ENCODE measurements at places on chromosomes 13 and 19.
A peak's percentile ranks its signal among the peaks of the same experiment; 100 is the strongest.

GRCh38 chr19:30620354-30620753 lies 248.2 kb downstream of the ZNF536 start:
- no peak for DNase-seq

GRCh38 chr19:1469255-1470054 lies 9.6 kb downstream of the C19orf25 start:
- no peak for DNase-seq

DNA sequence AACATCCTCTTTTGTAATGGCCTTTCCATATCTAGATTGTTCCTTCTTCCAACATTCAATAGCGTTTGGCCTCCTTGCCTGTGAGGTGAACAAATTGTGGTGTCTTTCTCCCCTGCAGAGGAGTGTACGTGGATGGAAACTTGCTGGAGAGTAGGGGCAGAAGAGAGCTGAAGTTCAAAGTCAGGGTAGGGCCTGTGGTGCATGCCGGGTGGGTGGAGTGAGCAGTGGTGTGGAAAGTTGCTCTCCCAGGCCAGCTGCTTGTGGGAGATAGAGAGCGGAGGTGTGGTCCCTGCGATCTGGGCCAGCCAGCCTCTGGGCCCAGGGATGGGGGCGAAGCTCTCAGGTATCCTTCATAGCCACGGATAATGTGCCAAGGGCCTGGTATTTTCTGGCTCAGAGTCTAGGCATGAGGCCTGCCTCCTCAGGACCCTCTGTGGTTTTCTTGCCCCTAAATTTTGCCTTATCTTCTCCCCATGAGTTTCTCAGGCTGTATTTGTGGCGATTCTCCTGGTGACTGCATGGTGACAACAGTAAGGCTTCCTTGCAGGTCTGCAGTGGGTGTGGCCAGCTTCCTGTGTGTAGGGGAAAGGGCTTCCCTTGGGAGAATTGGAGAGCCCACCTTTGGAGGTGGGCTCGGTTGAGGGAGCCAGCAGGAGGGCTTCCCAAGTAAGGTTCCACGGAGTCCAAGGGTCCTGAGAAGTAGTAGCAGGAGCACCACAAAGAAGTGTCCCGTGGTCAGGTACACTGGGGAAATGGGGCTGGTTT lies 6.7 kb downstream of the RGCC start:
- DNase-seq = no peak

DNA sequence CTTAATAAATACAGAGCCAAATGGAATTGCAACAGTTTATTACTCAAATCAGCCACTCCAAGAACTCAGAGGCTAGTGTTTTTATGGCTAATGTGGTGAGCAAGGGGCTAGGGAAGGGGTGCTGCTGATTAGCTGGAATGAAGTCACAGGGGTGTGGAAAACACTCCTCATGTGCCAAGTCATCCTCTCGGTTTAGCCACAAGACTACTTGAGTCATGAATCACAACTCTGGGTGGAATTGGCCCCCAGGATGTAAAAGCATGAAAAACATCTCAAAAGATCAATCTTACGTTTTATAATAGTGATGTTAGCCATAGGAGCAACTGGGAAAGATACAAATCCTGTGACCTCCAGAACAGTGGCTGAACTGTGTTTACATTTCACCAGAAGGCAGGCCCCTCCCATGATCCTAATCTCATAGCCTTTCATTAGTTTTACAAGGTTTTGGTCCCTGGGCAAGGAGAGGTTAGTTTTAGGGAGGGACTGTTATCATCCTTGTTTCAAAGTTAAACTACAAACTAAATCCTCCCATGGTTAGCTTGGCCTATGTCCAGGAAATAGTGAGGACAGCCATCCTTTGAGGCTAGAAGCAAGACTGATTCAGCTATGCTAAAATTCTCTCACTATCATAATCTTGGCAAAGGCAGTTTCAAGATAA lies 2020.1 kb upstream of the PCDH20 start:
- DNase-seq = no peak

DNA sequence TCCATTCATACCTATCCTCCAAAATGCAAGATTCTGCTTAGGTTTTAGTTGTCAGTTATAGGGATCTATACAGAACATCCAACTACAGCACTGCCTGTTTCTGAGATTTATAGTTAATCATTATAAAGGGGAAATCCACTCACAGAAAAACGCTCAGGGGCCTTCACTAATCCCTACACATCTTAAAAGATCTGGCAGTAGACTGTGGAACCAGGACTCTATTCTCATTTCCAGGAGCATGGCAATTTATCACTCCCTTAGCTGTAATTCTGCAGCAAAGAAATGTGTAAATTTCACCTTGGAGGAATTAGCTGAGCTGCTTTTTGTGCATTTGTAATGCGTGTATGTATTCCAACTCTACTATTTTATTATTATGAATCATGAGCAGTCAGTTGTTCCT lies 1128.1 kb upstream of the PRR20A start:
- DNase-seq = no peak

GRCh38 chr19:33436360-33437345 lies 63.1 kb downstream of the CEBPG start:
- peak; percentile 60 for DNase-seq

DNA sequence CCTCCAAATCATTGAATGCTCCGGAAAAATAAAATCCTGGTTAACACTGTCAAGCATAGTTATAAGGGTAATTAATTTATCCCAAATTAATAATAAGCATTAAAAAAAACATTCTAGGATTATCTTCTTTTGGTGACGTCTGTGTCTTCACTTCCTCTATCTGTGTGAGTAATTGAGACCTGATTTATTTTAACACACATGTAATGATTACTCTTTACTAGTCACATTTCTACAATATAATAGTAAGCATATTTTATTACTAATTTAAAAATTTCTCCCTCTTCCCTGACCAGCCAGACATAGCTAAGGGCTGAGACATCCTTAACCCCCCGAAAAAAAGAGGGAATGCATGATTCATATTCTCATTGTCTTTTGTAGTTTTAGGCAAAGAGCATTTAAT lies 2.3 kb downstream of the FNDC3A start:
- DNase-seq = no peak

GRCh38 chr13:97319113-97319720 lies 97.1 kb downstream of the MBNL2 start:
- DNase-seq = no peak

GRCh38 chr13:110713981-110714796 lies 689 bp downstream of the ING1 start:
- DNase-seq = peak; percentile 84

DNA sequence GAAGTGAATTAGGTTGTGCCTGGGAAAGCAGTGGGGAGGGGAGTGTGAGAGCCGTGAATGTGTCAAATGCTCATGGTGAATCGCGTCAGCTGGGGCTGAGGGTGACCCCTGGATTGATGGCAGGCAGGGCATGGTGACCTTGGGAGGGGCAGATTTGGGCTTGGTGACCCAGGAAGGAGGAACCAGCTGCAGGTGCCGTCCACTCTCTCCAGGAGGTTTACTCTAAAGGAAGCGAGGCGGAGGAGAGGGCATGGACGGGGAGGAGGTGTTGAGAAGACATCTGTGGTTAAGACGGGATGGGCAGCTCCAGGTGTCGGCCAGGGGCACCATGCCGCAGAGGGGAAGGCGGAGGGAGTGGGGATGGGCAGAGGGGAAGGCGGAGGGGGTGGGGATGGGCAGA lies 28.7 kb downstream of the TMEM255B start:
- no peak for DNase-seq

DNA sequence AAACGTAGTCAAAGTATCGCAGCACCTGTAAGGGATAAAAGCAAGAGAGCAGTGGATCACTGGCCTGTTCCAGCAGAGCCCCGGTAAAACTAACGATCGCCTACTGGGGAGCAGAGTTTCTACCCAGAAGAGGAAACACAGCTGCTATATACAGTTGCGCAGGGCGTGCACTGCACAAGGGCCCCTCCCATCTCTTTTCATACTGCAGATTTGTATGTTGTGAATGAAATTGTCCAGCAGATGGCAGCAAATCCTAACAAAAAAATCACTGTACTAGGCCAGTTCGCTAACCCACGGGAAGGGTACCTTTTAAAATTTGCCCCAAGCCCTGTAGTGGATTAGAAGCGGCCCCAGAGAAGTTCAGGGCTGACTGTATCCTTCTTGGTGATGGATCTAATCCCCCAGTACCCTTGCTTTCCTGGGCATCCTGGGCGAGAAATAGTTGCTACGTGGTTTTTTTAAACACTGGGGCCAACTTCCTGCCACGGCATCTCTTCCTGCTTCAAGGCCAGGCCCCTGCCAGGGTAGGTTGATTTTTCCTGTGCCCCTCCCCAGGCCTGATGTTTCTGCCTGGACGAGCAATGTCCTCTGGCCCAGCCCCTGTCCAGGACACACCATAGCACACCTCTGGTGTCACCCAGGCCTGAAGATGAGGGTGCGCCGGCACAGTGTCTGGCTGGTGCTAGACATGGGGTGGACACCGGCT lies 127.0 kb downstream of the IER2 start:
- no peak for DNase-seq

GRCh38 chr13:43221611-43222010 lies 198.2 kb downstream of the DNAJC15 start:
- no peak for DNase-seq

- no peak for DNase-seq
Observed at GRCh38 chr19:29111576-29111975, 101.4 kb downstream of the UQCRFS1 start.

DNA sequence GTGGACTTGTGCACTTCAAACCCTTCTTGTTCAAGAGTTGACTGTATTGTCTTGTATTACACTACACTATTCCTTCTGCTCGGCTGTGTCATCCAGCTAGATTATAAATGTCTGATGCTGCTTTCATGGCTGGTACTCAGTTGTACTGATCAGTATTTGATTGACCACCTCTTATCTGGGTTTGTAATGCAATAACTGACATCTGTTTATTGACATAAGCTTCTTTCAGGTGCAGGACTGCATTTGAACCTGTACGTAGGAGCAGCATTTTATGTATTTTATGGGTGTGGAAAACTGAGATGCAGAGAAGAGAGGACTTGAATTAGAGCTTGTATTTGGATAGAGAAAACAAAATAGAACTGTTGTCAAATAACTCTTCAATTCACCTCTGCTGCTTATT lies 309.2 kb downstream of the FGF9 start:
- no peak for DNase-seq

GRCh38 chr19:19500975-19501644 lies 14.2 kb downstream of the TSSK6 start:
- no peak for DNase-seq

GRCh38 chr13:49669735-49670309 lies 21.5 kb downstream of the EBPL start:
- peak; percentile 73 for DNase-seq

DNA sequence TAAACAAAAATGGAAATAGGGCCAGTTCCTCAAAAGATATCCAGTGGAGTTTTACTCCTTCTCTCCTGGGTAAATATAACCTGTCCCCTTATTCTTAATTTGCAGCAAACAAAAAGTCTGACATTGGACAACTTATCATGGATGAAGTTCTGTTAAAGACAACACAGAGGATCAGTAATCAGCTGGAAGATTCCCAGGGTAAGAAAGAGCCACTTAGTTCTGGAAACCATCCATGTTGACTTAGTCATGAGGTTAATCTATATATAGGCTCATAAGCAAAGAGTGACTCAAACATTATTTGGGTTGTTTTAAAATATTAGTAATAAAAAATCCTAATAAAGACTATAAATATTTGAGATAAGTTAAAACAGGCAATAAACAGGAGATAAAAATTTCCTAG lies 40.5 kb upstream of the EBPL start:
- no peak for DNase-seq

DNA sequence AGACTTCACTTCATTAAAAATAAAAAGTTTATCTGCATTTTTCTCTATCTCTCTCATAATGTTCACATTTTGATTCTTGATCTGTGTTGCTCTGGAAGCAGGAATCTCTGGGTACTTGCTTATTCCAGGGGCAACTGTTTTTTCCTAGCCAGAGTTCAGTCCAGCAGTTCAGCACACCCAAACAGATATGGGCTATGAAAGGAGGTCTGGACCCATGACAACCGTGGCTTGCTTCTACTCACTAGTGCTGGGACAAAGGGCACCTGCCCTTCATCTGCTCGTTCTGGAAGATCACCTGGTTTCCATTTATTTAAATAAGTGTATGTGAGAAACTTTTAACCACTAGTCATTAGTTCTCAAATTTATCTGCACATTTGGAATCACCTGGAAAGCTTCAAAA lies 36.0 kb downstream of the POLR1D start:
- DNase-seq = no peak

GRCh38 chr19:18002347-18002850 lies 5.6 kb upstream of the ARRDC2 start:
- DNase-seq = no peak

GRCh38 chr19:3453840-3454239 lies 26.5 kb downstream of the SMIM24 start:
- DNase-seq = no peak

- peak; percentile 80 for DNase-seq
Observed at GRCh38 chr19:3324405-3324856, 42.0 kb upstream of the NFIC start.

GRCh38 chr19:31018936-31019335 lies 330.3 kb downstream of the TSHZ3 start:
- DNase-seq = no peak

DNA sequence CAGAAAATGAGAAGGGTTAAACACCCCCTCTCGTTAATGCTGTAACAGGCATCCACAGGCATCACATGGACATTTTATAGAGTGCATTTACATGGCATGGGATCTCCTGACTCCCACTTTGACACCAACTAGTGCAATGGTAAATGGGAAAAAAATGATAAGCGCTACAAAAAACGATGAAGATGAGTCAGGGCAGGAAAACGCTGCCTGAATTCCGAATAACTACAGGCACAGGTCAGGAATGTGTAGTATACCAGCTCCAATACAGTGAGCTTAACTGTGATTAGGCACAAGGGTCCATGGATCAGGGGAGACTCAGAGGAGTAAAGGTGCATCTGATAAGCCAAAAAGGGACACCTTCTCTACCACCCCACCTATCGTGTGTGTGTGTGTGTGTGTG lies 223.6 kb downstream of the FOXO1 start:
- DNase-seq = no peak

- DNase-seq = no peak
Observed at GRCh38 chr13:70894258-70894657, 786.0 kb upstream of the KLHL1 start.

GRCh38 chr19:49133621-49134454 lies 14.5 kb downstream of the PPFIA3 start:
- peak; percentile 81 for DNase-seq

- DNase-seq = no peak
Observed at GRCh38 chr13:40333226-40333625, 333.2 kb downstream of the FOXO1 start.

DNA sequence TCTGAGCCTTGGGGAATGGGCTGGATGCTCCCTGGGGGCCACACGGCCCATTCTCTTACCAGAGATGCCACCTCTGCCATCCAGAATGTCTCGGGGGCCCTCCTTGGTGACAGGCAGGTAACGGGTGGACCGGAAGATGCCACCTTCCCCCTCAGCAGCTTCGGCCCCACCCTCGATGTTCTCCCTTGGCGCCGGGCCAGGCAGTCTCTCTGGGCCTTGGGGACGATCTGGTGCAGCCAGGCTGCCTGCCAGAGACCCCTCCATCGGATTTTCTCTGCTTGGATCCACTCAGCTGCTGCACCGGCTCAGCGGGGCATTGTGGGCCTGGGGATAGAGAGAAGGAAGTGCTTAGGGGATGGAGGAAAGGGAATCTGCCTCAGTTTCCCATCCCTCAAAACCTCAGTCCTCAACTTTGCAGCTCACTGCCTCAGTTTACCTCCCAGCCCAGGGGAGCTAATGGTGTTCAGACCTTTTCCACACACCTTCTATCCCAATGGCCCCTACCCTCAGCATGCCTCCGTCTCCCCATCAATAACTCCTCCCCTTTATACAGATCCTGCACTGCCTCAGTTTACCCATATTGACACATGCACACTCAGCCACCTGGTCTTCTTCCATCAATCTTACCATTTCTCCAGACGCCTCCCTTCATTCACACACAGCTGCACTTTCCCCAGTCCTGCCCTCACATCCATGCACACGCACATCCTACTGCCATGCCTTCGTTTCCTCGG lies 1.5 kb downstream of the WIZ start:
- no peak for DNase-seq

All from sigmoid colon (tissue), 7 donors.